ENCODE measurements at places on chromosomes 2 and 18.

DNA sequence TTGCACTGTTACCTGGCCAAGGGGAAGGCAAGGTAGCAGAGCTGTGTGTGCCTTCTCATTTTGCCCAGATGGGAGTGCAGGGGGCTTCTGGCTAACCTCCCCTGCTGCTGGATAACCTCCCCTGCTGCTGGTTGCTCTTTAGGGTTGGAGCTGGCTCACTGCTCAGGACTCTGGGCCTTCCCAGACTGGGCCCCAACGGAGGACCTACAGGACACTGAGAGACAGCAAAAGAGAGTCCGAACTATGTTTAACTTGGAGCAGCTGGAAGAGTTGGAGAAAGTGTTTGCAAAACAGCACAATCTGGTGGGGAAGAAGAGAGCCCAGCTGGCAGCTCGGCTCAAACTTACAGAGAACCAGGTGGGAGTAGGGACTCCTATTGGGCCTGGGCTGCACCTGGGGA lies 5.8 kb upstream of the SMYD5 start:
- no peak overlapping the region for H3K4me3 ChIP-seq
- H3K36me3 ChIP-seq = no peaks in the 10 kb centered on the region
- peaks cover 9% of the 10 kb centered on the region for H3K27me3 ChIP-seq

DNA sequence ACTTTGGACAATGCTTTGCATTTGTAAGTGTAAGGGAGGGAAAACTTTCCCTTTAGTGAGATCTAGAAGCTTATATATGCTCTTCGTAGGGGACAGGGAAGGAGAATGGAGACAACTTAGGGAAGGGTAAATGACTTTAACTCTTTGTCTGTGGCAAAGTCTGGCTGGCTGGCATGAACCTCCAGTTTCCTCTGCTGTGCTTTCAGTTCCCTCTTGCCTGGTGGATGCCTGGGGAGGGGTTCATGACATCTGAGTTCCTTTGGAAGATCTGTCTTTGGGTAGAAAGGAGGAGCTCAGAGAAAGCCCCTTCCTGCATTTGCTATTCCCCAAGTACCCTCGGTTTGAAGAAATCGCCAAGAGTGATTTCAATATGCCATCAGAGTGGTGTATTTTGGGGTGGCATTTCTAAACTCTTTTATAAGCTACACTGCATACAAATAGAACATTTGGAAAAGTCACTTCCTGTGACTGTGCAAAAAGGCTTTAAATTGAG lies 143.6 kb downstream of the VAPA start:
- no peak for DNase-seq
- H3K27ac ChIP-seq = no peak overlapping the region
- no peaks in the 10 kb centered on the region for H3K27me3 ChIP-seq
- no peaks in the 10 kb centered on the region for H3K36me3 ChIP-seq
- H3K4me3 ChIP-seq = no peak overlapping the region
- no peaks in the 10 kb centered on the region for H3K4me1 ChIP-seq

- no peak for DNase-seq
- H3K4me3 ChIP-seq = no peak overlapping the region
- no peak overlapping the region for H3K27ac ChIP-seq
- H3K36me3 ChIP-seq = no peaks in the 10 kb centered on the region
- no peaks in the 10 kb centered on the region for H3K27me3 ChIP-seq
Observed at GRCh38 chr2:166042356-166042755, 85.5 kb downstream of the SCN1A start.

GRCh38 chr2:159202568-159203071 lies 83.9 kb downstream of the WDSUB1 start:
- peaks cover 16% of the 10 kb centered on the region for H3K4me1 ChIP-seq
- H3K27ac ChIP-seq = no peak overlapping the region
- H3K36me3 ChIP-seq = no peaks in the 10 kb centered on the region
- no peak overlapping the region for H3K4me3 ChIP-seq
